ENCODE measurements at places on chromosomes 2 and 18. TPM values are rescaled to one million over a fixed set of nuclear protein-coding genes. Genes with fewer than 3 reads are reported as not detected.

Gene FAM237A
- total RNA-seq = not detected

Gene HOXD9
- total RNA-seq = not detected

Gene CFC1
- not detected for total RNA-seq

Gene CRYGD
- not detected for total RNA-seq

Gene LYPD1
- not detected for total RNA-seq

Gene ABCG5
- not detected for total RNA-seq

Gene LRP2
- total RNA-seq = not detected

Gene HIBCH
- total RNA-seq = 19.3 TPM

Gene REG1B
- not detected for total RNA-seq

Gene SKOR2
- not detected for total RNA-seq

Gene TMEM163
- total RNA-seq = 11.6 TPM

Gene TMEFF2
- total RNA-seq = not detected

Gene RIT2
- total RNA-seq = not detected

Gene NOSTRIN
- not detected for total RNA-seq

Gene SERPINB12
- not detected for total RNA-seq

Gene AGXT
- not detected for total RNA-seq

Gene MOCOS
- 0.24 TPM for total RNA-seq

Gene OSBPL1A
- 1.2 TPM for total RNA-seq

Gene AMER3
- not detected for total RNA-seq

Gene DRC1
- total RNA-seq = not detected

Gene STARD6
- total RNA-seq = not detected

Gene CCDC102B
- total RNA-seq = 9.9 TPM

Gene NTSR2
- total RNA-seq = not detected

Gene C2orf80
- total RNA-seq = not detected

Gene PDE1A
- total RNA-seq = not detected

Gene GALNT13
- not detected for total RNA-seq

Gene ST6GAL2
- total RNA-seq = not detected

Gene MLPH
- not detected for total RNA-seq

Gene CIB4
- total RNA-seq = not detected

Gene KIF5C
- 0.42 TPM for total RNA-seq

Gene CFAP53
- 0.20 TPM for total RNA-seq

Gene WDPCP
- total RNA-seq = 22.9 TPM

Gene PDE11A
- total RNA-seq = not detected

Gene HDHD2
- 35.3 TPM for total RNA-seq

Gene KIAA2012
- not detected for total RNA-seq

Gene CNGA3
- total RNA-seq = not detected

Gene DCTN1
- total RNA-seq = 116 TPM

Gene ITPRIPL1
- 20.5 TPM for total RNA-seq

Gene ANKRD53
- 2.5 TPM for total RNA-seq

Gene CNDP1
- total RNA-seq = 0.60 TPM

Gene IGFBP5
- total RNA-seq = not detected

Gene FBXO36
- 1.8 TPM for total RNA-seq

Gene GLI2
- not detected for total RNA-seq

Gene TANC1
- total RNA-seq = 1.1 TPM

Gene NT5C1B
- not detected for total RNA-seq

Gene BOK
- 23.7 TPM for total RNA-seq

Gene FNDC4
- not detected for total RNA-seq

Gene TBC1D8
- total RNA-seq = 8.7 TPM

Gene MAL
- 3.3 TPM for total RNA-seq

Gene CDH19
- not detected for total RNA-seq

Gene CD226
- total RNA-seq = 151 TPM
